Left renal pelvis (tissue), 4 donors: ENCODE measurements at places on chromosomes 3 and 15. TPM values are rescaled to one million over a fixed set of nuclear protein-coding genes. Genes with fewer than 3 reads are reported as not detected.

TRPC1 gene
- polyA plus RNA-seq = 12.7 TPM

DNA sequence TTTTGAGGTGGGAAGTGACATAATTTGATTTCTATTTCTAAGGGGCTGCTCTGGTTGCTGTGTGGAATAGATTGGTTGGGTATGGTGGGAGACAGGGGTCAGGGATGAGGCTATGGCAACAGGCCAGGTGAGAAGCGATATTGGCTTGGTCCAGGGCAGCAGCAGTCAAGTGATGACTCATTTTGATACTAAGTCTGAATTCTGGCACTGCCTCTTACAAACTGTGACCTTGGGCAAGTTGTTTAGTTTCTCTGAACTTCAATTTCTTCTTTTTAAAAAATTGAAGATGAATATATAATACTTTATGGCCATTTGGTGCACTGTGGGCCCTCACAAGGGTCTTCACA, 40.4 kb upstream of the CLSTN2 start:
- DNase-seq = no peak

TMEM207 gene
- 13.4 TPM for polyA plus RNA-seq

DNA sequence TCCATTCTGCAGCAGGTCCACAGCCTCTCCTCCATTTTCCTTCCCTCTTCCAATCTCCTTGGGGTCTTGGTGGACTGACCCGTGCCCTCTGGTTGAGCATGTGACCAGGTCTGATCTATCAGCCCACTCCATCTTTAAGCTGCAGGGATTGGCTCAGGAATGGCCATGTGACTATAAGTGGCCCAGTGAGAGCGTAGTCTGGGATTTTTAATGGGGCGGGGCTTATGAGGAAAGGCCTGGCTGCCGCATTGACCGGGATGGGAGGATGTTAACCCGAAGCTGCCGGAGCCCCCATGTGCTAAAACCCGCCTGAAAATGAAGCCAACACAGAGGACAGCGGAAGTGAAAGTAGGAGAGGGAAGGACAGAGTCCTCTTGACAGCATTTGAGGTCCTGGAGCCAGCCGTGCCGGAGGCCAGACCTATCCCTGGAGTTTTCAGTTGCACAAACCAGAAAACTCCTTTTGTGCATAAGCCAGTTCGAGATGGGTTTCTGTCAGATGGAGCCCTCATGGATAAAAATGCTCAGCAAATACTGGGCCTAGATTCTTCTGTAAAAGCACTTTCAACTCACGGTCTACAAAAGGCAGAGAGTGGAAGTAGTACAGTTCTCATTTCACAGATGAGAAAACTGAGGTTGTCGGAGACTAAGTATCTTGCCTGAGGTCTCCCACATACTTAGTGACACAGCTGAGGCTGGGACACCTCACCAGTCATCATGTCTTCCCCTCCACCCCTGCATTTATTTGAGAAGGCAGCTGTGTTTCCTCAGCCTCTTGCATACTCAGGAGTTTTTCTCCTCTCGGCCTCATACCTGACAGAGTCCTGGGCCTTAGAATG, 61.9 kb downstream of the ATP2B2 start:
- no peak for DNase-seq

GRCh38 chr3:22977042-22977441, 226.1 kb upstream of the UBE2E2 start:
- no peak for DNase-seq

DNA sequence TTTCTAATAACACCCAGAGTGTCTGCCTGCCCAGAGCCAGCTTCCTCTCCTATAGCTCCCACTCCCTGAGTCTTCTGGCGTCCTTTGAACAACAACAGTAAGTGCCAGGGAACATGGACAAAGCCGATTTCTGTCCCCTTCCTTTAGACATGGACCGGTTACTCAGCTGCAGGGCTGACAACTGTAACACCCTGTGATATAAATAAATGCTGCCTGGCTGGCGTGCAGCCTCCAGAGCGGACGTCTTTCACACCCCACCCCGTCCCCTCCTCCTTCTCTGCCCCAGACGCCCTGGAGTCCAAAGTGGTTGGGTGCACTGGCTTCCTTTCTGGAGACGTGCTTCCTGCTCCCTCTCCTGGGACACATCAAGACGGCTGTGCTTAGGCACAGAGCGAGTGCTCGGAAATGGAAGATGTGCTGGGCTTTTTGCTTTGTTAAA, 281.9 kb upstream of the LRRFIP2 start:
- no peak for DNase-seq

- DNase-seq = no peak
These were observed 589 bp downstream of the NEIL1 start for GRCh38 chr15:75347222-75348033.

DNA sequence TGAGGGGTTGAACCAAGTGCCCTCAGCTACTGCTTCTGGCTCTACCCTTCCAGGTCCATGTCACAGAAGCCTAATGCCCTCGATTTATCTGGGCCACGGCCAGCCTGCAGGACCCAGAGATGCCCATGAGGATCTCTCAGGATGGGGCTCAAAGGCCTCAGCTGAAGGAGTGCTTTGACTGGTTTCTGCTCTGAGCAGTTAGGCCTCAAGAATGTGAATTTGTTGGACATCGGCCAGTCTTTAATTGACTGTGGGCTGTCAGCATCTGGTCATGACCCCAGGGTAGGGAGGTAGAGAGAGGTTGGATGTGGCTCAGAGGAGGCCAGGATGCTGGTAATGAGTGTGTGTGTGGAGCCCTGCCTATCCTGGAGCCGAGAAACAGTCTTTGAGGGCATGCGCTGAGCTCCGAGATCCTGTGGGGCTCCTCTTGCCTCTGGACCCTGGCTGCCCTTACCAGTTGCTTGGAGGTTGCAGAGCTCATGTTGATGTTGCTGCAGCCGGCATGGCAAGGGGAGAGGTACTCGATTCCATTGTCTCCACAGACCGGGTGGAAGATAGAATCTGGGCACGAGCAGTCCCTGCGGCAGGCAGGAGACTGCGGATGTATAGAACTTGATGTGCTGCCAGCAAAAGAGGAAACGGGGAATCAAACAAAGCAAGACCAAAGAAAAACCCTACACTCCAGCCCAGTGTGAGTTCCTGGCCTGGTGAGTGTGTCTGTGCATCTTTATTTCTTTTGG, 49.1 kb upstream of the RAB6B start:
- no peak for DNase-seq

- DNase-seq = no peak
These were observed 397.4 kb upstream of the AZI2 start for GRCh38 chr3:28745916-28746617.

SLC24A5 gene
- polyA plus RNA-seq = not detected

LDHAL6B gene
- polyA plus RNA-seq = not detected

DNA sequence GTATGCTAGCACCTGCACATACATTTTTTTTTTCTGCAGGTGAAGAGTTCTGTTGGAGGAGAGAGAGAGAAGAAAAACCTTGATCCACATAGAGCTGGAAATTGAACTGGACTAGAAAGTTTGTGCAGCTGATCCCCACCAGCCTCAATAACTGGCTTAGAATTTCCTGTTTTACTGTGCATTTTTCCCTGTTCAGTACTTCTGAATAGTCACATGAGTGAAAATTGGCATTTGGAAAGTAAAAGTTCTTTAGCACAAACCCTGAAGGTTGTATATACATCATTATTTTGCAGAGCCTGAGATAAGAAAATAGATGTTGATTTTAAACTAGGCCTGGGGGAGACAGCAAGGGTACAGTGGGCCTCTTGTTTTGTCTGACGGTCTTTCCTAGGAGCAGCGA, 42.3 kb downstream of the GHSR start:
- DNase-seq = no peak

DNA sequence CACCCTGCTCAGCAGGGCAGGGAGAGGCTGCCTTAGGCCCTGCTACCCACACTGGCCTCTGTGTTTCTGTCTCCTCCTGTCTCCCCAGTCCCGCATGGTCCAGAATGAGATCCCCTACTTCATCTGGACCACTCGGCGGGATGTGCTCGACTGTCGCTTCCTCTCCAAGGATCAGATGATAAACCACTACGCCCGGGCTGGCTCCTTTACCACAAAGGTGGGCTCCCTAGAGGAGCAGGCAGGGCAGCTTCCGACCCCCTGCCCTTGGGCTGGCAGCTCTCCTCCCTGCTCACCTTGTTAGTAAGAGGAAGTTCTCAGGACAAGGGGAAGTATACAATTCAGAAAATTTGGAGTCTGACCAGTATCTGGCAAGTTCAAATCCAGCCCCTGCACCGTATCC, 5.9 kb downstream of the TTLL3 start:
- no peak for DNase-seq

DNA sequence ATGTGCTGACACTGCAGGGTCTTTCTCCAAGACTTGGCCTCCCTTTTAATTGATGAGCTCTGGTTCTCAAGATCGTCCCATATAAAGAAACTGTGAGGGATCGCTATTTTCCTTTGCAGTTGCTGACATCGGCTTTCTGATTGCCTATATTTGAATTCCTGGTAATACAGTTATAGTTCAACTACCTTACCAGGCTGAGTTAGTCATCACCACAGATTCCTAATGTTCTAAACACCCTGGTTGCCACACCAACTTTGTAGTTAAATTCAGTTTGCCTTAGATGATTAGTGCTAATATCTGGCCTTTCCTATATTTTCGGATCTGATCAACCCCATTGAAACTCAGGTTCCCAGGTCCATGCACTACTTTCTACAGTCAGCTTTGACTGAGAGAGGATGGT, 125.0 kb downstream of the GMNC start:
- no peak for DNase-seq

DNA sequence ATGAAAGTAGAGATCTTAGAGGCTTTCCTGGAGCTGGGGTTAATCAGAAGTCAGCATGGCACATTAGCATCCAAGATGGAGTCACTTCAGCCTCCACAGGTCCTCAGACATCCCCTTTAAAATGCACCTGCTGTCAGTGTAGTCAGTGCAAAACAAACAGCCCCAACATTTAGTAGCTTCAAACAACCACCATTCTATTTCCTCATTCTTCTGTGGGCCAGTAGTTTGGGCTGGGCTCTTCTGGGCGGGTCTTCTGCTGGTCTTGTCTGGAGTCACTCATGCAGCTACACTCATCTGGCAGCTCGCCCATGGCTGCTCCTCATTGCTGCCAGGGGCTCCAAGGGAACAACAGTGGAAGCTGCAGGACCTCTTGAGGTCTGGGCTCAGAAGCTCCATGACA, 99.9 kb downstream of the TLE3 start:
- DNase-seq = no peak

NCEH1 gene
- 4.6 TPM for polyA plus RNA-seq

LCTL gene
- polyA plus RNA-seq = 0.50 TPM

DNA sequence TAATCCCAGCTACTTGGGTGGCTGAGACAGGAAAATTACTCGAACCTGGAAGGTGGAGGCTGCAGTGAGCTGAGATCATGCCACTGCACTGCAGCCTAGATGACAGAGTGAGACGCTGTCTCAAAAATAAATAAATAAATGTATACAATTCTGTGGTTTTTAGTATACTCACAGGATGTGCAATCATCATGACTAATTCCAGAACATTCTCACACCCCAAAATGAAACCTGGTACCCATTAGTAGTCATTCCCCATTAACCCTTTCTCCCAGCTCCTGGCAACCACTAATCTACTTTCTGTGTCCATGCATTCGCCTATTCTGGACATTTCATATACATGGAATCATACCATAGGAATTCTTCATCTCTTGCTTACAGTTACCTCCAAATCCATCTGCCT, 44.5 kb downstream of the LRRFIP2 start:
- DNase-seq = no peak

GRCh38 chr3:158571969-158572765, 1.2 kb downstream of the MLF1 start:
- DNase-seq = no peak

- DNase-seq = no peak
These were observed 145.3 kb upstream of the ROPN1 start for GRCh38 chr3:124137216-124137615.

DNA sequence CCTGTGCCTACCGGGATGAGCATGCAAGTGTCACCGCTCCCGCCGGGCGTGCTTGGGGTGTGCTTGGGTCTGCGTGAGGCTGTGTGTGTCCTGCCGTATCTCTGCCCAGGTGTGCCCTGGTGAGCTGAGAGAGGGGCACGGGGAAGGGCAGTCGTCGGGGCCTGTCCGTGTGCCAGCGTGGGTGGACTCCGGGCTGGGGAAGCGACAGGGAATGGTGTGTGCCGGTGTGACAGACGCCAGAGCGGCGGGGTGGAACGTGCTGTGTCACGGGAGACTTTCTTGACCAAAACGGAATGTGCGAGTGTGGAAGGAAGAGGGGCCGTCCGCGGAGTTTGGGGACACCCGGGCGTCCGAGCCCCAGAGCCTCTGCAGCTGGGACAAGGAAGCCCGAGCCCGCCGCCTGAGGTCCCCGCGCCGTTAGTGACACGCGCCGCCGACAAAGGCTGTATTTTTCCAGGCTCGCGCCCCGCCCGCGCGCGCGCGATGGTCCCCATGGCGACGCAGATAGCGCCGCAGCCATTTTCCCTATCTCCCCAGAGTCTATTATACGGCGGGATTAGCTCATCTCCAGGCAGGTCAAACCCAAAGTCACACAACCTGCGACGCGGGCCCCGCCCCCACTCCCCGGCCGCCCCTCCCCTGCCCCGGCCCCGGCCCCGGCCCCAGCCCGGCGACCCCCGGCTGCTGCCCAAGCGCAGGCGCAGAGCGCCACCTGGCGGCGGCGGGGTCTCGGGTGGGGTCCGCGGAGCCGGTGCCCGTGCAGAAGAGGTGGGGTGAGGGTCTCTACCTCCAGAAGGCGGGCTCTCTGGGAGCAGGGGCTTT, 4.5 kb upstream of the GATA2 start:
- DNase-seq = no peak

DNA sequence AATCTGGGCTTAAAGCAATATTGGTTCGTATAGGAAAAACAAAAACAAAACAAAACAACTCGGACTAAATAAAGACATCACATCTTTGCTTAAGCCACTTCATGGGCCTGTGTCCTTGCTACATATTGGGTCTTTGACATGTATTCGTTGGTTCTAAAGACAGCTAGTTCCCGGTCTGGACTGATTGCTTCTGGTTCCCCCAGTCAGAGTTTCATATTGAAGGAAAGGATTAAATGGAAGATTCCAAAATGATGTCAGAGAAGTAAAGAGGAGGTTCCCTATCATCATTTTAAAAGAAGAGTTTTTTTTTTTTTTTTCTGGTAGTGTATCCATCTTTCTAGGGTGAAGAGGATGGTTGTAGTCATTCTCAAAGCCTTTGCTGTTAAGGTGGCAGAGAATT, 2.3 kb downstream of the OXSR1 start:
- no peak for DNase-seq

DNA sequence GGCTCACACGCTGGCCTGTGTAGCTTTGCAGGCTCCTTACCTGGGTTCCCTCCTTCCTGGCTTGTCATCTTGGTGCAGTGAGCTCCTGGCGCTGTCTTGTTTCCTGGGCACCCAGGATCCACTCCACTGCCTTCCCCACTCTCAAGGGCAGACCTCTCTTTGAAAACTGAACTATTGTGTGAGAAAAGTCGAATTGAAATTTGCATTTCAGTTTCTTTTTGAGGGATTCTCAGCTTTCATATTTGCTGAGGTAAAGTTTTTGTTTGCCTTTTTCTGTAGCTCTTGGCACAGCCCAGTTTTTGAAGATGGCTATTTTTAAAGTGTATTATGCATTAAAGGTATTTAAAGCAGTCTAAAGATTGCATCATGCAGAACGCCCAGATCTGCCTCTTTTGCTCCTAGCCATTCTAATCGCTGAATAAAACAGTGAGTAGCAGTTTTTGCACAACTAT, 70.1 kb downstream of the CCK start:
- no peak for DNase-seq

NEK11 gene
- 23.5 TPM for polyA plus RNA-seq

SH3GL3 gene
- polyA plus RNA-seq = 9.6 TPM
